ENCODE measurements at places on chromosomes 7 and 10.
A peak's percentile ranks its signal among the peaks of the same experiment; 100 is the strongest.

GRCh38 chr7:140327261-140327661 lies 71.1 kb downstream of the SLC37A3 start:
- DNase-seq: no peak

DNA sequence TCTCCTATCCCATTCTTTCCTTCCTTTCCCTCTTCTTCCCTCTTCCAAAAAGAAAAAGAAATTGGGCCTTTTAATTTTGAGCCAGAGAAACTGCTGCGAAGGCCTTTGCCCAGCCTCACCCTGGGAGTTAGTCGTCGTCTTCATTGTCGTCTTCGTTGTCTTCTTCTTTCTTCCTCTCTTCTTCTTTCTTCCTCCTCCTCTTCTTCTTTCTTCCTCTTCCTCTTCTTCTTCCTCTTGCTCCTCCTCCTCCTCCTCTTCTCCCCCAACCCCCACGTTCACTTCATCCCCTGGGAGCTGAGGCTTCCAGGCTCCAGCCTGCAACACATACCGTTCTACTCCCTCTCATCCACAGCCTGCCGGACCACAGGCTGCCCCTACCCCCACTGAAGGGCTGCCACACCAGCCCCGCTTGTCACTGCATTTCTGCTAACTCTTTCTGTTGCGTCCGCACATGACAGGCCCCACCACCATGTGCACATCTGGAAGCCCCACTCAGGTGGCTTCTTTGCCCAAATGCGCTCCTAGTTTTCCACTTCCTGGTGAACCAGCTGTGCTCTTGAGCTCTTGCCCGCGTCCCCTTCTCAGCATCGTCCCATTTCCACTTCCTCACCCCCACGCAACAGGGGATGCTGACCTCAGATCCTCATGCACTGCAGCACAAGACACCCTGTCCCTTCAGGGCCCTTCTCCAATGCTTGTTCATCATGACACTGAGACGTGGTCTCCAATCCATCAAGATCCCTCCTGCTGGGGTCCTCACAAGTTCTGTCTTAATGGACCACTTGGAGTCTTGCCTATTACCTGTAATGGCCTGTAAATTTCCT lies 94.9 kb upstream of the SH2B2 start:
- DNase-seq: no peak

- no peak for DNase-seq
Observed at GRCh38 chr10:3172081-3172445, 519 bp downstream of the PITRM1 start.

DNA sequence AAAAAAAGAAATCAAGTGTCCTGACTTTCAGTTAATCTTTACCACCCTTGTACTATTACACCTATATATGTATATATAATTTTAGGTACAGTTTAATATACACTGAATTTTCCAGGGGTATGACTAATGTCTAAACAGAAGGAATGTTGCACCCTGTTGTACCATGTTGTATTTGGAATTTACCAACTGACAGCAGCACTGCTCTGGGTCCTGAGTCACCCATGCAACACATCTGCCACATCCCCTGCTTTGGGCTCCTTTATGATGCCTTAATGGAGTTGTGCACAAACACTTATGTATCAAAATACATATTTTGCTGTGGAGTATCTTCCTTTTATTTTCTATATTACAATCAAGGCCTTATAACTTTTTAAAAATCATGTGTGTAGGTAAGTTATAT lies 21.2 kb downstream of the YAE1 start:
- DNase-seq: no peak

DNA sequence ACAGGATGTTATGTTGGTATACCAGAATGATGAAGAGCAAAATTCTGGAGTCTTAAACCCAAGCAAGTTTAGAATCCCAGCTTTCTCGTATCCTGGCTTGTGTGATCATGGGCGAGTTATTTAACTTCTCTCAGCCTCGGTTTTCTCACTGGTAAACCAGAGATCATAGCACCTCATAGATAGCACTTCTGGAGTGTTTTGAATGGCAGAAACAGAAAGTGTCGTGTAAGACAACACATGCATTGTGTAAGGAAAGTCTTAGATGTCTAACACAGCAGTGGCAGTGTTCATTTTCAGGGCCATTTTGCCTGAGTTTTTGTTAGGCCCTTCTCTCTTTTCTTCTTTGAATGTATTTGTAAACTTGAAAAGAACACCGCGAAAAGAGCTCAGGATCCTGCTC lies 465.1 kb downstream of the AUTS2 start:
- no peak for DNase-seq

DNA sequence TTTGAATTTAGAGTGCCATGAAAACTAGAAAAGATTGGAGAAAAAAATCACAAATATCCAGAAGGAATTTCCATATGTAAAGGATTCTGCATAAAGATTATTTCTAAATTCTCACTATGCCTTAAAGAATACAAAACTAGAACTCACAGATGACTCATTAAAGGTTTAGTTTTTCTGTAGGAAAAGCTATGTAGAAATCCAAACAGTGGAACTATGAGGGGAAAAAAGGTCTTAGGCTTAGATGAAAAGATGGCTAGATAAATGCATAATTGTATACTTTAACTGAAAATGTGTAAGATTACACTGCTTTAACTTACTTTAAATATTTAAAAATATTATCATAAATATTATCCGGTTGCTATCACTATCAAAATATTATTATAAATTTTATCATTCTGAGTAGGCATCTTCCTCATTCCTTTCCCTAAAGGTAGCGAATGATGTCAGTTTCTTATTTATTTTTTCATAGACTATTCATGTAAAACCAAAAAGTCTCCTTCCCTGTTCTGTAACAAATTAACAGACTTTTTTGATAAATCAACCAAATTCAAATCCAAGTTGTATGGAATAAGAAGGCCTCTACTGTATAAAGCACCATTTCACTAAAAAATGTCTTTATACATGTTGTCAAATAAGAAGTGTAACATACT lies 69.1 kb upstream of the COMTD1 start:
- DNase-seq: no peak

DNA sequence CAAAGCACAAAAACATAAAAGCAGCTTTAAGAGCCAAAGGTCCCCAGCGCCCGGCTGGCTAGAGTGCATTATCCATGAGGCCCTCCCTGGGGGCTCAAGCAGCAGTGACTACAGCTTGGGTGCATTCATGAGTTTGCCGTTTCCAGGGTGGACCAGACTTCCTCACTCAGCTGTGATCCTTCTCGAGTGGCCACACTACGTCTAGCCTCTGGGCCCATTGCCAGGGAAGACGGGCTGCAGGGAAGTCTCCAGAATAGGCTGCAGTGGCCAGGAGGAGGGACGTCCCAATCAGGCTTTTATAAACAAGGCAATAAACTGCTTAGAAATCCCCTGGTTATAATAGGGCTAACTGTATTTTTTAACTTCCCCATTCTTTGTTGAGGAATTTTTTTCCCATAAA lies 89.4 kb upstream of the C1QL3 start:
- DNase-seq: peak; percentile 17

DNA sequence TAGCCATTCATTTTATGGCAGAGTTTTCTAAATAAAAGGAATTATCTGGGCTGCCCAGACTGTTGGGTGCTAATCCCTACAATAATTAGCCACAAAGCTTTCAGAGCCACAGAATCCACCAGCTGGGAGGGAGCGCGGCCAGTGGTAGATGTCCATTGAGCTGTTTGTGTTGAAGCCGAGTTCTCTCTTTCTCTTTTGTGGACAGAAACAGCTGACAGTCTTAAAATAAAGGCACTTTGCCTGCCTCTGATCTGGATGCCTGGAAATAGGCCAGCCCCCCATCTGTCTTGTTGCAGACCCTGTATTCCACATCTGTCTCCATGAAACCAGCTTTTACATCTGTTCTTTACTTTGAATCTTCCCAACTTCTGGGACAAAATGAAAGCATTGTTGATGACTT lies 66.1 kb downstream of the MTPN start:
- DNase-seq: no peak

DNA sequence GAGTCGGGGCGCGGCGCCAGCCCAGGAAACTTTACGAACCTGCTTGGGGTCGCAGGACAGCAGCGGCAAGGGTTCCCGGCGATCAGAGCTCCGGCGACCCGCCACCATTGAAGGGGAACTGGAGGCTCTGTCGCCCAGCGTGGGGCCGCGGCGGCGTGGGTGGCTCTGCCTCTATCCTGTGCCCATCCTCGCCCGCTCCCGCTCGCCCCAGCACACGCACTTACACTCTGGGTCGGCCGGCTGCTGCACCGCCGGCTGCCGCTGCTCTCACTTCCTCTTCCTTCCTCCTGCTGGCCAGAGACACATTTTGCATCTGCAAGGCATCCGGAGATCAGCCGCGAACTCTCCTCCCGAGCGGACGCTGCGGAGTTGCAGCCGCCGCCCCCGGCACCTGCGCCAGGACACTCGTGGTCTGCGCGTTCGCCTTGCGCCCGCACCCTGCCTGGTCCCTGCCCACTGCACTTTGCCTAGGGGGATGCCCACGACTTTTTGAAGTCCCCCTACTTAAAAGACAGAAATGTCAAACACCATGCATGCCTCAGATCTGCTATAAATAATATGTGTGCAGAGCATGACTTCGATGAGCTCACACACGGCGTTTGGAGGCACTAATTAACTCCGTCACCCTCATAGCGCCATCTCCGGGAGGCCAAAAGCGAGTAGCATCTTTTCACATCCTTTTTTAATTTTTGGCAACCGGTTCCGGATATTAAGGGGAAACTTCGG lies at the start of gene ELMO1:
Gene ELMO1, minus strand, starts transcription at position 229 of the 726 bp plus-strand sequence. CDS start 106,174 bp downstream, outside the sequence.
- peak; percentile 6 for DNase-seq

DNA sequence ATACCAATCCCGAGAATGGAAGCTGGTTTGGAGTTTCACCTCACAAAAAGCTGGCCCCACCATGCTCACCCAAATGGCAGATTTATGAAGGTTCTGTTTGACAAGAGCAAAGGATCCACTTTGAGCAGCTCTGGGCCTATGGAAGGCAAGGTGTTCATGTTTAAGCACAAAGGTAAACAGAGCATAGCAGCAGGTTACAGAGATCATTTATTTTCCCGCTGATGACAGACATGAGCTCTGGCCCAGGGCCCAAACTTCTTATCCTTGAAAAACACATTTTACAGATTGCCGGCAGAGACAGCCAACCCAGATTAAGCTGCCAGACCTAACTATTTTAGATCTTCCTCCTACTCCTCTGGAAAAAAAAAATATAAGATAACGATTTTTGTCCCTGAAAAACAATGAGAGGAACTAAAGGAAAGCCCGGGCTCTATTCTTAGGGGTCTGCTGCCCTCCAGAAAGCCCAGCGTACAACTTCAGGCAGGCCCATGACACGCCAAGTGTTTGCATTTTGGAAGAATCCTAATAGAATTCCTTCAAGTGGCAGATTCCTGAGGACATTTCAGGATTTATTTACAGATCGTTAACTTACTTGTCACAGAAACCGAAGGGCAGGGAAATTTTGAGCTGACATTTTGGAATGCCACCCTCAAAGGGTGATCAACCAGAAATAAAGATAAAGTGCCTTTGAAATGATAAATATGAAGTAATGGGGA lies 40.0 kb downstream of the SYPL1 start:
- DNase-seq: no peak

DNA sequence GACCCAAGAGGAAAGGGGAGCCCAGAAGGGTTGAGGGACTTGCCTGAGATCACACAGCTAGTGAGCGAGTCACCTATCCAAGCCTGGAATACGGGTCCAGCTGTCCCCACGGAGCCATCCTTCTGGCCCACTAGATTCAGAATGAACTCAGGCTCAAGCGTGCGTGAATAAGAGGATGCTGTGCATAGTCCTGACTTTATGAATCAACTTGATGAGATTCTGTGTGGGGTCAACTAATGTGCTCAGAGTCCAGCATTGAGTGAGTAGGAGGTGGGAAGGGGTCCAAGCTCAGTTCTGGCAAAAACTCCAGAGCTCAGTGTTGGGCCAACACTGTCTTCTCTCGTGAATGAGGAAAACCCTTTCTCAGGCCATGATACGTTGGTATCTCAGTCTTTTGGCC lies 41.4 kb downstream of the CAMK1D start:
- no peak for DNase-seq
